AG04450 (cell line): ENCODE measurements at places on chromosomes 1 and 21.

GRCh38 chr1:208603721-208604120 lies 359.5 kb upstream of the PLXNA2 start:
- no peak for DNase-seq

DNA sequence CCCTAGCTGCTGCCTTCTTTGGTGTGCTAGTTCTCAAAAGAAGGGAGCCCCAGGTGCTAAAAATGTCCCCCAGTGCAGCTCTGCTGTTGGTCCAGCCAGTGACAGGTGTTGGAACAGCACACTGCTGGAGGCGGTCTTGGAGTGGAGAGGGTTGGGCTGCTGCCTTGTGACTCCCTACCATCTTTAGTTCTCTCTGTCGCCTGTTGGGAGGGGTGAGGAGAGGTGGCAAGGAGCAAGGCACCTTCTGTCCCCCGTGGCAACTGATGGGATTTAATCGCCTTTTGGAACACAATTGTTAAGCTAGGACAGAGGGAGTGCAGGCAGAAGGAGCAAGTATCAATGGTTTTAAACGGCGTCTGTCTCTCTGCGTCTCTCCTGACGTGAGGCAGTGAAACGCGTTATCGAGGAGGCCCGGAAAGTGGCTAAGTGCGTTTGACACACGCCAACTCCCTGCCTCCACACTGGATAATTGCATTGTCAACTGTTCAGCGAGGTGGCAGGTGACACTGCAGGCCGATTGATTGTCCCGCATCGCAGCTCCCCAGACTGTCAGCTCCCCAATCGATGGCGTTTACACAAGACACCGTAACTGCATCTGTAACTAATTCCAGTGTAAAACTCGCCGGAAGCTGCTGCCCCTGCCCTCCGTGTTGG lies 34.0 kb downstream of the TMEM53 start:
- no peak for DNase-seq

DNA sequence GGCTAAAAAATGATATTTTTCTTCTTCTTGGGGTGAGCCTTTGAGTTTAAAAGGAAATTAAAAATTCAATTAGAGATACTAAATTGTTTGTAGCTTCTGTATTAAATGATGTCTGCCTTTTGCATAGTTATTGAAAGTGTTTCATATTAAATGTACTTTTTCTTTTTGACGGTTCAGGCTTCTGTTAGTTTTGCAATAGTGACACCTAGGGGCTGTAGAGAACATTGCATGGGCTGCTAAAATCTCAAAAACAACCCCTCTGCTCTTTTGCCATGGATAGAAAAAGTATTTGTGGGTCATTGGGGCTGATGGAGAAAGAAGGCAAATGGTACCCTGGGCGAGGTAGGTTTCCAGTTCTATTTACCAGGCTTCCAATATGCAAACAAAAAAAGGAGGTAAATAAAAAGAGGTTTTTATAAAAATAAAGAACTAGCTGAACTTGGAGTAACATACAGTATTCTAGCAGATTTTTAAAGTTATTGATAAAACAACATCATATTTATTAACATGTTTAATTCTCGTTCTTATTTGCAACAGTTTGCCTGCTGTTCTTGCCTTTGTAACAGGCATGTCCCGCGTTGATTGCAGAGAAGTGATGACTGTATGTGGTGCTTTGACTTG lies 115.4 kb upstream of the HOOK1 start:
- no peak for DNase-seq

- DNase-seq, result peak; percentile 29
Observed at GRCh38 chr1:215568299-215568692, 1.2 kb downstream of the KCTD3 start.

DNA sequence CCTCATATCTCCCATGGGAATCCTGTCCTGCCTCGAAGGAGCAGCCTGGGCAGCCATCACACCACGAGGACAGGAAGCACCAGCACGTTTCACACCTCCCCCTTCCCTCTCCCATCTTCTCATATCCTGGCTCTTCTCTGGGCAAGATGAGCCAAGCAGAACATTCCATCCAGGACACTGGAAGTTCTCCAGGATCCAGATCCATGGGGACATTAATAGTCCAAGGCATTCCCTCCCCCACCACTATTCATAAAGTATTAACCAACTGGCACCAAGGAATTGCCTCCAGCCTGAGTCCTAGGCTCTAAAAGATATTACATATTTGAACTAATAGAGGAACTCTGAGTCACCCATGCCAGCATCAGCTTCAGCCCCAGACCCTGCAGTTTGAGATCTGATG lies 8.7 kb downstream of the SLAMF8 start:
- DNase-seq, result no peak

GRCh38 chr21:32370998-32371766 lies 21.6 kb downstream of the URB1 start:
- no peak for DNase-seq

GRCh38 chr1:90713741-90714509 lies 3.2 kb downstream of the BARHL2 start:
- no peak for DNase-seq

- no peak for DNase-seq
Observed at GRCh38 chr1:112934577-112934976, 21.4 kb downstream of the SLC16A1 start.

DNA sequence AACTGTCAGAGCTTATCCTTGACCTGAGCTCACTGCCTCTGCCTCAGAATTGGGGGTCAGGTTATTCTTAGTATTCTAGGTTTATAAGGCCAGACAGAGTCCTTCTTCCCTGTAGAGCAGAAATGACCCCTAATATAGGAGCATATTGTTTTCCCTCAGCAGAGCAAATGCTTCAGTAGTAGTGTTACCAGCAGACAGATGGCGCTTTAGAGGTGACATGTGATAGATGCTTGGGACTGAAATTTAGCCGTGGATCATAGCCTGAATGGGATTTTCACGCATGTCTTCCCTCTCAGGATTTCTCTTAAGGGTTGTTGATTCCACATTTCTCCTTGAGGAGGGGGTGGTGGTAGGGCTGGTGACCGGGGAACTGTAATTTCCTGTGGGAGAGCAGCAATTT lies 24.5 kb downstream of the ADARB1 start:
- DNase-seq, result no peak

DNA sequence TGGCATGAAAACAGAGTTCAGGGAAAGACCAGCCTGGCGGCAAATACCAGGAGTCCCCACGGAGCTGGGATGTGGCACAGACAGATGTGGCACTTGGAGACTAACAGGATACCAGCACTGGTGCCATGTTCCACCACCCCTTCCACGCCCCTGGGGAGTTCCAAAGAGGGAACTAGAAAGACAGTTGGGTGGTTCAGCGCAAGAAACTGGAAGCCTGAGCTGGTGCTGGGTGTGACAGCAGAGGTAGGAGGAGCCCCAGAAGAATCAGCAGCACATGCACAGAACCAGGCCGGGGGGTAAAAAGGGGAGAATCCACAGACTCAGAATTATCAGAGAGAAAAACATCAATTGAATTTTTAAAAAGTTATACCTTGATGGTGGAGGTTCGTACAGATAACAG lies 22.4 kb downstream of the DDX20 start:
- no peak for DNase-seq

- DNase-seq, result no peak
Observed at GRCh38 chr1:22171951-22172715, 29.2 kb upstream of the WNT4 start.

GRCh38 chr21:33691945-33692603 lies 49.8 kb downstream of the ITSN1 start:
- no peak for DNase-seq

DNA sequence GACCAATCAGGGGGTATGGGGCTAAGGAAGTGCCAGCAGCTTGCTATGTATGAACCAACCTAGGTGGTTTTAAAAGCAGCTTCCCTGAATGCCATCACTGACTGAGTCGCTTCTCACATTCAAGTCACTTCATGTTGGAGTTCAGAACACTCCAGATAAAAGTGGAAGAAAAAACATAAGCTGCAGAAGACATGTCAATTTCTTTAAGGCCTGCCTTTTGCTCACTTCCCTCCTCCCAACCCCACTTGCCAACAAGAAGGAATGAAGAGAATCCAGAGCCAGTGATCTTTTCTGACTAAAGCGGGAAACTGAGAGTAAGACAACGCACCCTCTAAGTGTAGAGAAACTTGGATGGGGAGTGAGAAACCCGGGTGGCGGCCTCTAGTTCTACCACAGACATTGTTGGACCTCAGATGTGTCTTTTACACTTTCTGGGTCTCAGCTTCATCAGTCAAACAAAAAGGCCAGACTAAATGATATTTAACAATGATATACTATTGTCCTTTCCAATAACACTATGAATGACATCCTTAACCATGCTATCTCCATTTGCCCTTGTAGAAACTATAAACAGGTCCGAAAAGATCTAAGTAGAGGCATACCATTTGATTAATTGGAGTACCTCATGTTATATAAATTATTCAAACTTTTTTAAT lies 54.1 kb downstream of the LUZP1 start:
- no peak for DNase-seq

- no peak for DNase-seq
Observed at GRCh38 chr1:12014141-12014991, 4.9 kb upstream of the MIIP start.

- peak; percentile 20 for DNase-seq
Observed at GRCh38 chr1:24266398-24266941, 52.7 kb upstream of the GRHL3 start.

GRCh38 chr1:15472587-15472986 lies 3.3 kb upstream of the CELA2B start:
- no peak for DNase-seq

DNA sequence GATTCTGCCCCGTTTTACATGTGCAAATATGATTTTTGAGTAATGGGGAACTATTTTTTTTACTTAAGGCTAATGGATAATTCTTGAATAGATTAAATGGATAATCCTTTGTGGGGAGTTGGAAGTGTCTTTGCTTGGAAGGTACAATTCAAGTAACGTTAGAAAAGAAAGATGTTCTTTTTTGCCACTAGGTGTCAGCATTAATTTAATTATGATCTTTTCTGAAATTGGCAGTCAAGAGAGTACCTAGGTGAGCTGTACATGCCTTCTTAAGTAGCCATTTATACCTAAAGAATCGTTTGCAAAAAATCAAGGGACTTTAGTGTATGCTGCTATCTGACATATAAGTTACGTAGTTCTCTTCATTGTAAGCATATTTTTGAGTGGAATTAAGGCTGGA lies 2.2 kb downstream of the FBXO28 start:
- peak; percentile 21 for DNase-seq

- no peak for DNase-seq
Observed at GRCh38 chr1:19815801-19816736, 986 bp upstream of the RNF186 start.

GRCh38 chr1:31670593-31670964 lies 25.9 kb upstream of the PEF1 start:
- no peak for DNase-seq

GRCh38 chr1:149845416-149845815 lies 54.0 kb upstream of the BOLA1 start:
- no peak for DNase-seq

GRCh38 chr1:33342041-33342723 lies 21.3 kb upstream of the A3GALT2 start:
- DNase-seq, result peak; percentile 98

DNA sequence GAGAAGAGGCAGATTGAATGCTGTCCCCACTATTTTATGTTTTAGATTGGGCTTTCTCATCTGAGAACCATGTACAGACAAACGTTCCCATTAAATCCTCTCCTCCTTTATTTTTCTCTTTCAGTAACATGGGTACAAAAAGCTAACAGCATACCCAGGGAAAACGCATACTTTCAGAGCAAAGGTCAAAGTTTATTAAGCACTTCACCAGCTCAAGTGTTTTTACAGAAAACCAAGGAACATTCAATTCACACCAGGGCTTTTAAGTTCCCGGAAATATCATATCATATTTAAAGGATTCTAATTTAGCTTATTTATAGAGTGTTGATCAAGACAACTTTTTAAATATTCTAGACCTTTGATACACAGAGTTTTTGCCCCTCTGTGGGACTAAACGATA lies 271.5 kb upstream of the C1orf87 start:
- DNase-seq, result no peak

GRCh38 chr1:43035821-43036741 lies 77.4 kb upstream of the SLC2A1 start:
- no peak for DNase-seq

GRCh38 chr1:28392027-28392652 lies 22.6 kb downstream of the PHACTR4 start:
- DNase-seq, result peak; percentile 77

- DNase-seq, result no peak
Observed at GRCh38 chr1:43547538-43548072, 16.9 kb downstream of the PTPRF start.

GRCh38 chr1:228555074-228555994 lies 68.2 kb downstream of the RNF187 start:
- no peak for DNase-seq

DNA sequence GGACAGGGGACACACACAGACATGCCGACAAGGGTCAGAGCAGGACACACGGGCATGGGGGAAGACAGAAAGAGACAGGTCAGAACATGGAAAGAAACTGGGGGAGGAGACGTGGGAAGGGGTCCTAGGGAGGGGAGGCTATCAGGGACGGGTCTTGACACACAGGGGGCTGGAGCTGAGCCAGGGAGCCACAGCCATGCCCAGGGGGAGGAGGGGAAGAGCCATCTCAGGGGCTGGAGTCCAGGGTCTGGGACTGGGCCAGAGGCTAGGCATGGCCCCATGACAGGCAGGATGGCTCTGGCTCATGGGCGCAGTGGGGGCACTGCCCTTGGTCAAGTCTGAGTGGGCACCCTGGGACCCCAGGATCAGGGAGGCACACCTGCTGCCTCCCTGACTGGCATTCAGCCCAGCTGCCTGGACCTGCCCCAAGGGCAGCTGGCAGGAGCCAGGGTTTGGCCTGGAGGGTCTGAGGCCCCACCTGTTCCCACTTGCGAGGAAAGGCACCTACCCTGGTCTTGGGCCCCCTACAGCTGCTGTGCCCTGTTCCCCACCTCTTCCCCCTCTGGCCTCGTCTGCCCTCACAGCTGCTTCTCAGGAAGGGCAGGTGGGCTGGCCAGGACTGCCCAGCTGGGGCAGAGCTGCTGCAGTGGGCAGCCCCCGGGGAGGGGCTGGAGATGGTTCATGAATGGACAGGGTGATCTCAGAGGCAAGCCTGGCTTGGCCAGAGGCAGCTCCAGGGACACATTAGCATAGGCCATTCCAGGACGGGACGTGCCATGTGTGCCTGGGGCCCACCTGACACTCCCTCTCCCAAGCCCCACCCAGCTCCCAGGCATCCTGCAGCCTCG lies 42.9 kb downstream of the HSPG2 start:
- no peak for DNase-seq

- DNase-seq, result no peak
Observed at GRCh38 chr1:197073978-197074377, 6.9 kb upstream of the F13B start.

- no peak for DNase-seq
Observed at GRCh38 chr1:234601301-234602017, 8.5 kb downstream of the IRF2BP2 start.

DNA sequence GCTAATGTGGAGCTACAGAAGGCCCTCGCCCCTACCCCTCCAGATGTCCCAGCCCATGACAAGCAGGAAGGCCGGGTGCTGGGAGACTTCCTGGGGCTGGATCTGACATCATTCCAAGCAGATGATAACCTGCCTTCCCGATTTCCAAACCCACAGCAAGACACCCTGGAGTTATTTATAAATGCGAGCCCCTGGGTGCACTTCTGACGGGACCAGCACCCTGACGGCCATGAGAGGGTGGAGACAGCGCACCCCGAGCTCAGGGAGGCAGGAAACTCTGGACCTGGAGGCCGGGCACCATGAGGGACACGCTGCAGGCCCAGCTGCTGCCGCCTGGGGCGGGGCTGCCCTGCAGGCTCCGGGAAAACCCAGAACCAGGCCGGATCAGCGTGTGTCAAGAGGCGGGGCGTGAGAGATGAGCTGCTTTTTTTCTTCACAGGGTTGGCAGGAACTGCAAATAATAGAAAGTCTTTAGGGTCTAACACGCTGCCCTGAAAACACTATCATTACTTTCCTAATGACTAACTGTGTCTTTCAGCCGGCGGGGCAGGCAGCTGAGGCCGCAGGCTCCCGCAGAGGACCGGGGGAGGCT lies 2.5 kb upstream of the PCBP3 start:
- no peak for DNase-seq
